Left renal pelvis (tissue), 4 donors: ENCODE measurements at places on chromosomes 7 and 10.

DNA sequence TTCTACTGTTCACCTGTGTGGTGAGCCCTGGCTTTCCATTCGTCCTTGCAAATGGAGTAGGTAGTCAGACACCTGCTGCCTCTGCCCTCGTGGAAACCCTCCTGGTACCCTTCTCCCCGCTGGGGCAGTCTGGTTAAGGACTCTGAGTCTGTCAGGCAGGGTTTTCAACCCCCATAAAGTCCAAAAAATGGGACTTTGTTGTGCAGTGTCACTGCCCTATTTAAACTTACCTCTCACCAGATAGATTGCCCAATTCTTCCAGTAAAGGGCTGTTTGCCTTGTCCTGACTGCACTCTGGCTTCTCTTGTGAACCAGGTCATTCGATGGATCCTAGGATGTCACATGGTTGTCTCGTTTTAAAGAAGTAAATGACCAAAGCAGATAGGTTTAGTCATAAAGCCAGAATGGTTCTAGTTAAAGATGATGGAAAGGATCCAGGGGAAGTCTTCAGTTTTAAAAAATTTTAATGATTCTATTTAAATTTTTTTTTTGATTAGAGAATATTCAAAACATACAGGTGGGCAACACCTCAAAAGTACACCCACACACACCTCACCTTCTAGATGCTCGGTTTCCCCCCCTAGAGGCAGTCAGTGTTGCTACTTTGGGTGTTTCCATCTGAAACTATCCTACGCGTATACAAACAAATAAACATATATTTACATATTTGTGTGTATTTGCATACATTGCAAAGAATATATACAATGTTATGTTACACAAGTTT, 22.0 kb downstream of the TMEM176B start:
- no peak for DNase-seq

DNA sequence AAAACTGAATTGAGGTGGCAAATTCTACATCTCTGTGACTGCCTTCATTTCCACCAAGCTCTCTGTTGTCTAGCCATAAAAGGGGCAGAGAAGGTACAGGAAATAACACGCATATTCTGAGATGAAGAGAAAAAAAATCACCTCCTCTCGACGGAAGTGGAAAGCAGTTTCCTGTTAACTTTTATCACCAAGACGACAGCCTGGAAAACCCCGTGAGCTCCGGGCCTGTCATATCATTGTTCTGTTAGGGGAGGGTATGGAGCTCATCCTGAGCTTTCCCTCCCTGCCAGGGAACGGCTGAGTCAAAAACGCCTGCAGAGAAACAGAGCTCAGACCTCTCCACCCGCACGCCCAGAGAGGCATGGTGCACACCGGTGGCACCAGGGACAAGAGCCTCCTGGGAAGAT, 200.3 kb downstream of the PRPF18 start:
- no peak for DNase-seq

DNA sequence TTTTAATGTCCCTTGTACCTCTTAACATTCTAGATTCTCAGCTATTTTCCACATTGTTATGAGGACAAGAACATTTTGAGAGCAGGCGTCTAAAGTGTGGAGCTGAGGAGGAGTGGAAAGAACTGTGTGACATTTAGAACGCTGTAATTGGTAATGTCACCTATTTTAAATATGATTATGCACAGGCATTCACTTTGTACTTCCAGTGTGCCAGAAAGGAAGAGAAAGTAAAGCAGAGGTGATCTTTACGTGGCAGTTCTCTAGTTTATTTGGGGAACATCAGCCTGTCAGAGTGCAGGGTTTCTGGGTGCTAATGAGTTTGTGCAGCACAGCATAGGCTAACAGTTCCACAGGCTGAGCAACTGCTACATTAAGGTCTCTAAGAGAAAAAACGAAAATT, 498.4 kb upstream of the POM121L12 start:
- DNase-seq = no peak

- no peak for DNase-seq
Measured at GRCh38 chr7:92534572-92534971, 6.0 kb downstream of the RBM48 start.

DNA sequence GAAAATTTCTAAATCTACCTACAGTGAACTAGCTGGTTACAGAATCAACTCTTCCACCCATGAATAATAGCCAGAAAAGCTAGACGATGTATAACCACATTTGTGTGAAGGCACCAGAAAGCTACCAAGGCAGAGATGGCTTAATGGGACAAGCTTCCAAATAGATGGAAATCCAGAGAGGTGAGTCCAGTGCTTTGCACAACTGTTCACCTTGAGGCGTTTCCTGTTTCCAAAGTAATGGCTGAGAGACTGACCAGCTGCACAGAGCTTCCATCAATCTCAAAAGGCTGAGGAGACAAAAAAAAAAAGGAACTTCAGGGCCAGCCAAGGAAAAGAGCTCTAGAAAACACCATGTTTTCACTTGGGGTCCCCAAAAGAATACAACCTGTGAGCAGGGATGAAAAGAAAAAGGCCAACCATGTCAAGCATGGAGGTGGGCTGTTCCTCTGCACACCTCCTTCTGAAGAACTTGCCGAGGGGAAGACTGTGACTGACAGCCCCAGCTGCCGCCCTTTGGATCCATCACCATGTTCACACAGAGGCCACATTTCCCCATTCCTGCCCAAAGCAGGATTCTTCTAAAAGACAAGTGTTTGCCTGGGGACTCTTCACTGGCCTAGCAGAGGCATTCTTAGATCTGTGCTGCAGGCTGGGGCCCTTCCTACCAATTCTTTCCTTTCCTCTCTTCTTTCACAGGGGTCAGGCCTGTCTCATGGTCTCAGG, 72.9 kb downstream of the ARHGAP21 start:
- no peak for DNase-seq

DNA sequence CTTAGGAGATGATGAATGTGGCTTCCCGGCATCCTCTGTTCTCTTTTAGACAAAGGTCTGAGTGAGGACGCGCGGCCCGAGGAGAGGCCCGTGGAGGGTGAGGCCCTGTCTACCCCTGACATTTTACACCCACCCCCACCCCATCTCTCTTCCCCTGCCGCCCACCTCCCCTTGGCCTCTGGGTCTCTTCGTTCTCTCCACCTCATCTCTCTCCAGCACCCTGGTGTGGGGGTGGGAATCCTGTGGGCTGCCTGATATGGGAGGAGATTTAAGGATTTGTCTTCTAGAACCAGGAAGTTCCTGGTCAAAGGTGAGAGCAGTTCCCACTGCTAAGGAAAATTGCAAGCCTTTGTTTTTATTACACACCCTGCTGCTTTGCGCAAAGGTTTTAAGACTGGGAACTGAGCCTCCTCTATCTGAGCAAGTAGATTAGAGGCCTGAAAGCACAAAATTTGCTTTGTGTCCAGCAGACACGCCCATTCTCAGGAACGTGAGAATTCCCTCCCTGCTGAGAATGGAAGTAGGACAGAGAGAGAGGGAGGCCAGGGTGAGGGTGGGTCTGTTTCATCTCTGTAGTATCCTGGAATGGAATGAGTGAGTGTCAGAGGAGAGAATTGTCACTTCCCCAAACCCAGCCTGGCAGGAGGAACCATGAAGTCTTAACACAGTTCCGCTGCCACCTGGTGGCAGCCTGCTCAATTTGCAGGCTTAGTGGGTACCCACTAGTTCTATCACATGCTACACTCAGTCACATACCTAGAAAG, 91.2 kb downstream of the GTF2IRD1 start:
- DNase-seq = no peak

- no peak for DNase-seq
Measured at GRCh38 chr7:152594801-152595200, 81.1 kb downstream of the XRCC2 start.
